GM12892 (cell line): ENCODE measurements at places on chromosomes 2 and 18.

DNA sequence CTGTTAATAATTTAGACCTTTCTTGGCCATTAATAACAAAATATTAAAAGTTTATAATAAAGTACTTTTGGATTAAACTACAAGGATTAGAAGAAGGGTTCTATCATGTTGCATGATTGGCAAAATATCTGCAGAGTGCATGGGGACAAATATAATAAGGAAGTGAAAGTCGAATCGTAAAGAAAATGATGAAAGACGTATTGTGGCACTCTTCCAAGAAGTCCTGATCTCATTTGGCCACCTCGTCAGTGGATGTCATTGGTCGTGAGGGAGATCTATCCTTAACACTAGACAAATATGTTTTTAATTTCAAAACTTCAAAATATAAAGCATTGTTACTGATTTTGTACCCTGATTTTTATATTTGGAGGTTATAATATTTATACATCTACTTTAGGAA lies 197.7 kb upstream of the STON1 start:
- no peak for DNase-seq

- no peak for DNase-seq
Measured at GRCh38 chr2:25491003-25491696, 149.4 kb upstream of the DNMT3A start.

- peak; percentile 80 for DNase-seq
Measured at GRCh38 chr2:44778671-44779476, 162.6 kb upstream of the SIX3 start.

DNA sequence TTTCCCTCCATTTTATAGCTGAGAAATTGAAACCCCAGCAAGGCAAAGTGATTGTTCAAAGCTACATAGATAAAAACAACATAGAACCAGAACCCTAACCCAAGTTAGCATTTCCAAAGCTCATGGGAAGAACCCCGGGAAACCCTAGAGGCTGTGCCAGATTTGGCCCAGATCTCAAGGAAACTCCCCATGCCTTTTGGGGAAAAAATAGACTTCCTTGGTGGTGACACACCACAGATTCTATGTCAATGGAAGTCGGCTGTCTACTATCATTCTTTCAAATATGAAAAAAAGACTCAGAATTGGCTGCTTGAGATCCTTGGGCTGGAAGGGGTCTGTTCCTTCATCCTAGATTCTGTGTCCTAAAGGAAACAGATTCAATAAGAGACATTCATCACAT lies 8.4 kb downstream of the COL6A3 start:
- DNase-seq, result no peak

GRCh38 chr2:69680001-69680675 lies 36.6 kb upstream of the AAK1 start:
- no peak for DNase-seq

DNA sequence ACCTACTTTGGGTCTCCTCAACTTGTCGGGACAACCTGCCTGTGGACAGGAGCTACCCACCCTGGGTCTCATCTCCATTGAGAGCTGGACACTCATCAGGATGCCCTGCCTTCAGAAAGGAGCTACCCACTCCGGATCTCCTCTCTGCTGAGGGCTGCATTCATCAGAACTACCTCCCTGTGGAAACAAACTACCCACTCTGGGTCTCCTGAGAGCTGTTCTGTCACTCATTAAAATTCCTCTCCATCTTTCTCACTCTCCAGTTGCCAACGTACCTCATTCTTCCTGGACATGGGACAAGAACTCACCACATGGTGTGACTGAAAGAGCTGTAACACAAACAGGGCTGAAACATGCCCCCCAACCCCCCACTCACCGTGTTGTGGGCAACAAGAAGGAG lies 22.5 kb upstream of the UBE2F start:
- DNase-seq, result no peak

- DNase-seq, result no peak
Measured at GRCh38 chr18:69380324-69380723, 20.4 kb upstream of the DOK6 start.

DNA sequence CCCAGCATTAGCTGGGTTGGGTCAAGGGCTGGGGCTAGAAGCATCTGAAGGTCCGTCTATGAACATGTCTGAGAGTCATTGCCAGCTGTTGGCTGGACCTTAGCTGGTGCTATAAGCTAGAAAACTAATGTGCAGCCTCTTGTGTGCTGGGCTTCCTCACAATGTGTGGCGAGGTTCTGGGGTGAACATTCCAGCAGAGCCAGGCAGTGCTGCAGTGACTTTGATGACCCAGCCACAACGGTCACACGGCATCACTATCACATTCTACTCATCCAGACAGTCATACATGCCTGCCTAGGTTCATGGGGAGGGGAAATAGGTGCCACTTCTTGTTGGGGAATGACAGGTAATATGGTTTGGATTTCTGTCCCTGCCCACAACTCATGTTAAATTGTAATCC lies 260.5 kb downstream of the CYP26B1 start:
- no peak for DNase-seq

DNA sequence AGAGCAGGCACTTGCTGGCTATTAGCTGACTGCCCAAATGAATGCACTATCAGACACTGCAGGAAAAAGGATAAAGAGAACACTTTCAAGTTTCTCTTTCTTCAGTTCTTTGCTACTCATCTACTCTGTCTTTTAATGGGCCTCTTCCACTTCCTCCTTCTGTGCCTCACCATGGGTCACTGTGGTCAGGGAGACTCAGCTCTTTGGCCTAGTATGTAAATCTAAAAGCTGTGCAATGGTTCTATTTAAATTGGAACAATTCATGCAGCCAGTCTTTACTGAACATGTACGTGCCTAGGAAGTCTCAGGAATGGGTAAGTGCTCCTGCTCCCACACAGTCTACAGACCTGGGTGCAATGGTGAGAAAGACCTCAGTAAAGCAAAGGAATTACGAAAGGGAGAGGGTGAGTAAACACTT lies 79.1 kb upstream of the DNMT3A start:
- no peak for DNase-seq

DNA sequence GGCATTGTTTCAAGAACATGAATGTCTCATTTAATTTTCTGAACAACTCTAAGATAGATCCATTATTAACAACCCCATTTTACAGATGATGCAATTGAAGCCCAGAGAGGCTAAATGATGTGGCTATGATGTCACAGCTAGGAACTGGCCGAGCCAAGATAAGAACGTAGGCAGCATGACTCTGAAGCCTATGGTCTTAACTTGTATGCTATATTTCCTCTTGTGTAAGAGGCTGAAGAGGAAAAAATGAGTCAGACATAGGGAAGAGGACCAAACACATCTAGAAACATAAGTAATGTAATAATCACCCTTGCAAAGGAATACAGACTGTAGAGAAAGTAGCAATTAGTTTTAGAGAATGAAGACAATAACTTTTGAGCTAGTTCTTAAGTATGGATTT lies 416.8 kb downstream of the FIGN start:
- DNase-seq, result no peak

GRCh38 chr2:68721482-68722101 lies 13.0 kb upstream of the ARHGAP25 start:
- no peak for DNase-seq

GRCh38 chr2:8090748-8091700 lies 590.8 kb upstream of the ID2 start:
- DNase-seq, result no peak

DNA sequence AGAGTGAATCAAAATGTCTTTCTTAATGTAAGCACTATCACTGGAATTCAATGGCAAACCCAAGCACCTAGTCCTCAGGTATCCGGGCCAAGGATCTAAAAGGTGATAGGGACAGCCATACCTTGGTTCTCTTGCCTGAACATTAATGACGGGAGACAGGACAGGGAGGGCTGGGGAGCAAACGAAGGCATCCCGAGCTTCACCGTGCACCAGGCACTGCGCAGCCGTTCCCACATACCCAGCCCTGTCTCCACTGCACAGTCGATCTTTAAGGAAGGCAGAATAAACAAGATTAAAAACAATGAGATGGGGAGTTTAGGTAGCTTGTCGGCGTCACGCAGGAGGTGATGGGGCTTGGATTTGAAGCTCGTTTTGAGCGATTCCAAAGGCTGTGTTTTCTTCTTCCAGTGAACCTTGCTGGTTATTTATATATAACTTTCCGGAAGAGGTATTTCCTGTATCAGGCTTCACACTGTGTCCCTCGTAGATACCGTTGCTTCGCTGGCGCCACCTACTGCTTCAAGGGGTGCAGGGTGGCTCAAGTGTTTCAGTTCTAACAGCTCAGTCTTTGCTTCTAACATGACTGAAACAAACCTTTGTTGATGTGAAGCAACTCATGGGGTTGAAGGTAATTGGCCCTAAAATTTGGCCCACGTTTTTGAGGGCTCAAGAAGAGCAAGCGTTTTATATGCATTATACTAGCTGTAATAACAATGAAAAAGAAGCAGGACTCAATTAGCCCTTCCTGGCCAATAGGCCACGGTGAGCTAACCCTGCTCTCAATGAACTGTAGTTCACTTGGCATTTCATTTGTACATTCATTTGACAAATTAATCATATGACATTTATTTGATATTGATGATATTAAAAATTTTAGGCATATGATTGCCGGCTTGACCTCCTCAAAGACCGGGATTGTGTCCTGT lies 77.4 kb downstream of the DCDC2C start:
- DNase-seq, result peak; percentile 52

DNA sequence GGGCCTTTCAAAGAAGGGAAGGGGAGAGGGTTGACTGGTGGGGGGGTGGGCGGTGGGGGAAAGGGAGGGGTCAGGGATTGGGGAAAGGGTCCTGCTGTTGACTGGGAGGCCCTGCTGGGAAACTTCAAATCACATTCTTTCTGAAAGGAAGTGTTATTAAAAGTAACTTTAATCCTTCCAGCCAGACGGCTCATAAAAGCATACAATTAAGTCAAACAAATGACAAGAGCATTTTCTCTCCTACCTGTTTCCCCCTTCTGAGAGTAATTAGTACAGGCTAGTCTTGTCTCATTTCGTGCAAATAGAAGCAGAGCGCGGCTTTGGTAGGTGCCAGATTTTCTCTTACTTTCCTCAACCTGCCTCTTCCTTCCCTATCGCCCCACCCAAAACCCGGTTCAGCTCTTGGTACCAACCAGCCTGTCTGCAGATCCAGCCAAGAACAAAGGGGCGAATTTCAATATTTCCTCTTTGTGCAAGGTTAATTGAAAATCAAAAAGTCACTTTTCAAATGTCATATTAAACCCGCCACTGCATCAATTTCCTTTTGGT lies 2112.6 kb upstream of the PIK3C3 start:
- DNase-seq, result no peak
